Progenitor cell of endocrine pancreas (in vitro differentiated cells): ENCODE measurements at places on chromosomes 1 and 21.

DNA sequence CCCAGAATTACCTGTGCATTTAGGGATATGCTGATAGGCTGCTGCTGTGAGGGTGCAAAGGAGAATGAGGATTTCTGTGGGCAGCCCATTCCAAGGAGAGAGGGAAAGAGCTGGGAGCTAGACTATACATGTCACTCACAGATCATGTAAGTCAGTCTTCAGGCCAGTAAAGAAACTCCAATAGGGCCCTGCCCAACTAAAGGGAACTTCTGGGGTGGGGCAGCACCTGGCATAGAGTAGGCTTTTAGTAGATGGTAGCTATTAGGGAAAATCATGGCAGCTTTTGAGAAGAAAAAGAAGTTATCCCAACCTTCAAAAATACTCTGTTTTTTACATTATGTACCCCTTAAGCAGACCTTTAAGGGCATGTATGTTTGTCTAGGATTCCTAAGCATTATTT lies 89.6 kb downstream of the ST6GALNAC3 start:
- DNase-seq = no peak
- H3K27ac ChIP-seq = no peak overlapping the region
- H3K27me3 ChIP-seq = no peaks in the 10 kb centered on the region
- peaks cover 3% of the 10 kb centered on the region for H3K36me3 ChIP-seq
- no peak overlapping the region for H3K4me3 ChIP-seq
- peaks cover 9% of the 10 kb centered on the region for H3K4me1 ChIP-seq

- DNase-seq = no peak
- H3K4me3 ChIP-seq = no peak overlapping the region
- H3K4me1 ChIP-seq = peaks cover 4% of the 10 kb centered on the region
- H3K27me3 ChIP-seq = no peaks in the 10 kb centered on the region
Observed at GRCh38 chr21:31446226-31446855, 102.3 kb upstream of the TIAM1 start.

- peak; percentile 44 for DNase-seq
- H3K4me1 ChIP-seq = no peaks in the 10 kb centered on the region
- H3K4me3 ChIP-seq = no peak overlapping the region
- peaks cover 28% of the 10 kb centered on the region for H3K27me3 ChIP-seq
Observed at GRCh38 chr1:207997486-207998268, 86.8 kb upstream of the CD34 start.

GRCh38 chr1:91725618-91725988 lies 160.3 kb downstream of the TGFBR3 start:
- H3K36me3 ChIP-seq = peaks cover 4% of the 10 kb centered on the region
- H3K27ac ChIP-seq = no peak overlapping the region
- no peaks in the 10 kb centered on the region for H3K4me1 ChIP-seq
- no peak for DNase-seq

- H3K36me3 ChIP-seq = no peaks in the 10 kb centered on the region
- no peaks in the 10 kb centered on the region for H3K4me1 ChIP-seq
- H3K27ac ChIP-seq = no peak overlapping the region
Observed at GRCh38 chr1:41616563-41616962, 132.1 kb upstream of the EDN2 start.

DNA sequence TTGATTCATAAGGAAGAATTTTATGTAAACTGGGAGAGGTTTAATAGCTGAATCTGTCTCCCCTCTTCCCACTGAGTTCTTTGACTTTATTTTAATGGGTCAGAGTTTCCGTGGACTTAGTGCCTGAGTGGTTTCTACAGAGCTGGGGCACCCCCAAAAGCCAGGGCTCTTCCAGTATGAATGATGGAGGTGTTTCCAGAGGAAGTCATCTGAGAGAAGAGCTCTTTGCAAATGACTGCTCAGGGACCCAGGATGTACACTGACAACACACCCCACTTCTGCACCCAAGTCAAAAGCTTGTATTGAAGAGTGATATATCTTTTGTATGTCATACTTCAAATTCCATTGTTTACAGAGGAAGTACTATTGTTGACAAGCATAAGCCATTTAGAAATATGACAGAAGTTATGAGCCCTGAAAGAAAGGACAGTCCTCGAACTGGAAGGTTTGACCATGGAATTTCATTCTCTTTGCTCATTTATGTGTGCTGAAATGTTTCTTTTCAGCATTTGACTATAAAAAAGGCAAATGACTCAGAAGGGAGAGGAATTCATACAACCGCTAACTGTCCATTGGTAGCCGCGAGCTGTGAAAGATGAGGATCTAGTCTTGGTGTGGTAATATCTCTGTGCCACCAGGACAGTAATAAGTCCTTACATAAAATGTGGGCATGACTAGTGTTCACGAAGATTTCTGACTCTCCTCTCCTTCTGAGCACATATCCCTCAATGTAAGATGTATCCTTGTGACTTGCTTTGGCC lies 25.4 kb upstream of the LMX1A start:
- no peak for DNase-seq
- H3K4me1 ChIP-seq = no peaks in the 10 kb centered on the region
- H3K4me3 ChIP-seq = no peak overlapping the region
- H3K27ac ChIP-seq = no peak overlapping the region
- peaks cover 40% of the 10 kb centered on the region for H3K27me3 ChIP-seq

DNA sequence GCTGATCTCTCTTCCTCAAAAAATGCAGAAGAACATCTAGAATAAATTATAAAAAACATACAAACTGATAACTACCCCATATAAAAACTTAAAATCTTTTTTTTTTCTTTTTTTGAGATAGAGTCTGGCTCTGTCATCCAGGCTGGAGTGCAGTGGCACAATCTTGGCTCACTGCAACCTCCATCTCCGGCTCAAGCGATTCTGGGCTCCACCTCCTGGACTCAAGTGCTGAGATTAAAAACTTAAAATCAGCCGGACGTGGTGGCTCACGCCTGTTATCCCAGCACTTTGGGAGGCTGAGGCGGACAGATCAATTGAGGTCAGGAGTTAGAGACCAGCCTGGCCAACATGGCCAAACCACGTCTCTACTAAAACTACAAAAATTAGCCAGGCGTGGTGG lies 31.1 kb downstream of the LIN9 start:
- no peak overlapping the region for H3K4me3 ChIP-seq
- peaks cover 2% of the 10 kb centered on the region for H3K4me1 ChIP-seq
- no peak overlapping the region for H3K27ac ChIP-seq
- H3K36me3 ChIP-seq = peaks cover 7% of the 10 kb centered on the region
- no peaks in the 10 kb centered on the region for H3K27me3 ChIP-seq

DNA sequence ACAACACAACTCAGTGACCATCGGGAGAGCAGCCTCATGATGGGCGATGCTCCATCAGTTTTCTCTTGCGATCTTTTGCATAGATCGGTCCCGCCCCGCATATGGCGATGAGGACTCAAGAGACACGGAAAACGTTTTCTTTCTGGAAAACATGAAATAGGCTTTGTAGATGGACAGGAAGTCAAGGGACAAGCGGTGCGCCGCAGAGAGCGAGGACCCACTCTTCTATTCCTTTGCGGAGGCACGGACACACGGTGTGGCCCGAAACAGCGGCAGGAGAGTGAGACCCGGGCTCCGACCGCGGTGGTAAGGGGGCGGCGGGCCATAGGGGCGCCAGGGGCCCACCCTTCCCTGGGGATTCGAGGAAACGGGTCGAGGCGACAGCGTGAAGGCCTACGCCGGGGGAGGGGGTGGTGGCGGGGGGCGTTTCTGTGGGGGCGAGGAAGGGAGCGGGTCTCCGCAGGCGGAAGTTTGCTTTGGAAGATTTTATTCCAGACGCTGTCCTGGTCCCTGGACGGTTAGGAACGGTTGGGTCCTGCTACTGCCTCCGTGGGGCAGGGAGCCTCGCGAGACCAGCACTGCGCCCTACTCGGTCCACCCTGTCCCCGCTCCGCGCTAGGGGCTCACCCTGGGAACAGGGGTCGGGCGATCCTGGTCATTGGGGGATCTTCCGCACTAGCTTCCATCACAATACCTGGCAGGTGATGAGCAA lies 796 bp upstream of the TDRKH start:
- DNase-seq = peak; percentile 18
- H3K36me3 ChIP-seq = no peaks in the 10 kb centered on the region
- no peaks in the 10 kb centered on the region for H3K27me3 ChIP-seq
- peak overlapping the region; percentile 96 for H3K27ac ChIP-seq
- peaks cover 7% of the 10 kb centered on the region for H3K4me1 ChIP-seq
- H3K4me3 ChIP-seq = peak overlapping the region; percentile 86

DNA sequence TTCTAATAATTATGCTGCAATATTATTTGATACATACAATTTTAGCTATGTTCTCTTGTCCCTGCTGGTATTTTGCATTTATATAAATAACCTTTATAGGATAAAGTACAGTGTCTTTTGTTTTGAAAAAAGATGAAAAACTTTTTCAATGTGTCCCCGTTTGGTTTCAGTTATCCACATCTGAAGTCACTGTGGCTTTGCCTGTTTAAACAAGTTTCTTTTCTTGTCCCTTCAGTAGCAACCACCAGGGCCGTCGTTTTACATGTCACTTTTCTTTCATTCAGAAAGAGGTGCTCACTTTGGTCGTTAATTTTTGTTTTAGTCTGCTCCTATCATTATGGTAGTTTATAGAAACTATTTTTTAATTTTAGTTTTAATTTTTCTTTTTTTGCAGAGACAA lies 41.4 kb downstream of the RABGAP1L start:
- H3K4me1 ChIP-seq = peaks cover 7% of the 10 kb centered on the region
- no peaks in the 10 kb centered on the region for H3K27me3 ChIP-seq
- no peak for DNase-seq
- H3K4me3 ChIP-seq = no peak overlapping the region
- H3K27ac ChIP-seq = no peak overlapping the region
- peaks cover 5% of the 10 kb centered on the region for H3K36me3 ChIP-seq
